Stimulated activated CD8-positive, alpha-beta memory T cell treated with anti-CD3 and anti-CD28 coated beads, Interleukin-15, amount 100 ng/mL, for 1 hour (primary cell): ENCODE measurements at places on chromosomes 7 and 10.

GRCh38 chr10:21473135-21473534 is 52.3 kb downstream of the SKIDA1 start:
- DNase-seq = no peak

DNA sequence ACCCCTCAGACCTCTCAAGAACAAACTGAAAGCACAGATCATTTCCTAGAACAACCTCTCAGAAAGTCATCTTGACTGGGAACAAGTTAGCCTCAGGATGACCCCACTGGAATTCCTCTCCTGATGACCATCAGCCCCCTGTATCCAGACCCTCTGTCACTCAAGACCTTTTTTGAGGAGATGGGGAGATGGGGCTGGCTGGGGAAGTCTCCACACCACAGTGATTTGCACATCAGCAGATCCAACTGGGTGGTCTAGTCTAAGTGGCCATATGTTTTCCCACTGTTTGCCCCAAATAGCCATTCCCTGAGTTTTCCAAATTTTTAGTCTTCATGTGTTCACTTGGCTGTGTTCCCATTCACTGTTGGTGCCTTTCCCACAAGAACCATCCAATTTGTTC is 452.4 kb upstream of the NPVF start:
- no peak for DNase-seq

GRCh38 chr10:21217107-21217506 is 308.4 kb downstream of the SKIDA1 start:
- no peak for DNase-seq

- no peak for DNase-seq
These were observed 92.4 kb downstream of the PCDH15 start for GRCh38 chr10:54708591-54708990.

GRCh38 chr7:141027043-141027442 is 12.3 kb upstream of the MRPS33 start:
- DNase-seq = no peak

- no peak for DNase-seq
These were observed 9.7 kb upstream of the ATP6V0E2 start for GRCh38 chr7:149864023-149864422.
